Pancreas (tissue), 10 donors: ENCODE measurements at places on chromosomes 11 and 22.

DNA sequence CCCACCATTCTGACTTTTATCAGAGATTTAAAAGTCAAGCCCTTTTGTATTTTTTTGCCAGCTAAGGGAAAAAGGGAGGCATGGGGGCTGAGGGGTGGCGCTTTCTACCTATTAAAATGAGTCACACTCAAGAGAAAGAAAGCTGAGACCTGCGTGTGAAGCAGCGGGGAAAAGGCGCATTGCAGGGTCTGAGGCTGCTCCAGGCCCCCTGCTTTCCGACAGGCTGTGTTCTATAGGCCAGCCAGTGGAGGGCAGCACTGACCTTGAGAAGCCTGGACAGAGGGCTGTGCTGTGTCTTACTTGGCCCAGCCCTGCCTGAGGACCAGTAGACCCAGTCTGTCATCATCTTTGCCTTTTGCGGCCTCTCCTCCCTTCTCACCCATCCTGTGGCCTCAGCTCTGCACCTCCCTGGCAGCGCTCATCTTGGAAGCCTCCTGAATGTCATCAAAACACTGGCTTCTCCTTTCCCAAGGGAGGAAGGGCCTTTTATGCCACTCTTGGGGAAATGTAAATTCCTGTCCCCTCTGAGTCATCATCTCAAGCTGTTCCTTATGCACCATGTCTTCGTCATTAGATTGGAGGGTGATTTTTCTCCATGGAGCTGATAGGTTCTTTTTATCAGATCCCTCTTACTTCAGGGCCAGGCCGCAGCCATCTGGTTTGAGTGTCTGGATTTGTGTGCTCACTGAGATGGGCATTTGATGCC, 12.6 kb upstream of the MAPK8IP1 start:
- no peak for DNase-seq

GRCh38 chr11:28606930-28607329, 498.7 kb downstream of the METTL15 start:
- DNase-seq: no peak

DNA sequence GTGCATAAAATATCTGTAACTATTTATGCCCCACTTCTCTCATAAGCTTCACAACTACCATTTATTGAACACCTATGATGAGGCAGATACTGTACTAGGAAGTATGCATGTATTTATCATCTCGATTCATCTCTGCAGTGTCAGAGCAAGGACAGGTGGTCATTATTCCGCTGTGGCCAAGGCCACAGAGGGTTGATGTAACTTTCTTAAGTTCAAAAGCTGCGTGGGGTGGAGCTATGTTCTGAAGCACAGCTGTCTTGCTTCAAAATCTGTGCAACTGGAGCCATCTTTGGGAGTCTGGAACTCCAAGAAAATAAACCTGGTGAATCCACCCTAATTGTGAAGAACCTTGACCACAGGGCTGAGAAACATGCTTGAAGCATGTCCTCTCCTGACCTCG, 60.2 kb upstream of the HMGXB4 start:
- no peak for DNase-seq

GRCh38 chr22:34150023-34150422, 229.7 kb upstream of the LARGE1 start:
- DNase-seq: no peak

DNA sequence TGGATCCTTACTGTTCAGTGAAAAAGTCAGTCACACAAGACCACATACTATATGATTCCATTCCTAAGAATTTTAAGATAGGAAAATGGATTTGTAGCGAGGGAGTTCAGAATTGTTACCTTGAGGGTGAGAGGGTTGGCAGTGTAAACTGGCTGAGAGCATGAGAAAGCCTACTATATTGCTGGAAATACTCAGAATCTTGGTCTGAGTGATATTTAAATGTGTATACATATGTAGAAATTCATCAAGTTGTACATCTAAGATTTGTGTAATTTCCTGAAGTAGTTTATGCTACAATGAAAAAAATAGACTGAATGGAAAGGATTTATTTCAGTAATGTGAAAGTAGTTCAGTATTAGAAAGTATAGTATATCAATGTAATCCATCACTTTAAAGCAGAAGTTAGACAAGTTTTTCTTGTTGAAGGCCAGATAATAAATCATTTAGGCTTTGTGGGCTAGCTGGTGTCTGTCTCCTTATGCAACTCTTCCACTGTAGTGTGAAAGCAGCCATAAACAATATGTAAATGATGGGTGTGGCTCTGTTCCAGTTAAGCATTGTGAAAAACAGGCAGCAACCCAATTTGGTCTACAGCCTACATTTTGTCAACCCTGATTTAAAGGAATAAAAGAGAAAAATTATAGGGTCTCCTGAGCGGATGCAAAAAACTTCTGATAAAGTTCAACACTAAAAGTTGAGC, 127.2 kb upstream of the THY1 start:
- DNase-seq: no peak

DNA sequence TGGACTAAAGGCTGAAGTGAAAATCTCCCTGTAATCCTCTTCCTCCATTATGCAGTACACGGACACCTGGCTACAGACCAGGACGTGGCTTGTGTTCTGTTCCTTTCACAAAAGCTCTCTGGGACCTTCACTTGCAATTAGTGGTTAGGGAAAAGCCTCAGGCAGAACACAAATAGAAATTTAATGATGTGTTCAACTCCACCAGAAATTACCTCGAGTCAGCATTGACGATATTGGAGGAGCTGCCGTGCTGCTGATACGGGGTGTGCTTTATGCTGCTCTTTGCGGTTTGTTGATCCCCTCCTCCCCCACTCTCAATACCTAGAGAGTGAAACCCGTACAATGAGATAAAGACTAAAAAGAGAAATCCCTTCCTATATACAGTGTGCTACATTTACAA, 48.9 kb downstream of the POLD3 start:
- DNase-seq: no peak

GRCh38 chr11:113493206-113493605, 18.0 kb upstream of the DRD2 start:
- DNase-seq: no peak

GRCh38 chr11:36131721-36132397, 157.4 kb downstream of the COMMD9 start:
- no peak for DNase-seq

DNA sequence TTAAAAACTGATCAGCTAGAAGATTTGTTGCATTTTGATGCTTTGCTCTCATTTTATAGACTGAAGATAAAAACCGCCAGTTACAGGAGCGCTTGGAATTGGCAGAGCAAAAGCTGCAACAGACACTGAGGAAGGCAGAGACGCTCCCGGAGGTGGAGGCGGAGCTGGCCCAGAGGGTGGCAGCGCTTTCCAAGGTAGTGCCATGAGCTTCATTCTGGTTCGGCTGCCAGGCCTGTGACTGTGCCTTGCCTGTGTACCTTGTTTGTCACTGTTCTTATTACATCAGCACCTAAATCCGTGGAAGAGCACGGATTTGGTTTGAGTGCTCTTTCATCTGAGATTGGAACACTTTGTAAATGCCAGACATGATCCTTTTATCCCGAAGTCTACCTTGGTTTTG, 61.4 kb downstream of the PPFIA1 start:
- no peak for DNase-seq
